ENCODE measurements at places on chromosomes 12 and 14.

GRCh38 chr14:67133595-67134441, 55.4 kb upstream of the GARIN2 start:
- no peak for DNase-seq

DNA sequence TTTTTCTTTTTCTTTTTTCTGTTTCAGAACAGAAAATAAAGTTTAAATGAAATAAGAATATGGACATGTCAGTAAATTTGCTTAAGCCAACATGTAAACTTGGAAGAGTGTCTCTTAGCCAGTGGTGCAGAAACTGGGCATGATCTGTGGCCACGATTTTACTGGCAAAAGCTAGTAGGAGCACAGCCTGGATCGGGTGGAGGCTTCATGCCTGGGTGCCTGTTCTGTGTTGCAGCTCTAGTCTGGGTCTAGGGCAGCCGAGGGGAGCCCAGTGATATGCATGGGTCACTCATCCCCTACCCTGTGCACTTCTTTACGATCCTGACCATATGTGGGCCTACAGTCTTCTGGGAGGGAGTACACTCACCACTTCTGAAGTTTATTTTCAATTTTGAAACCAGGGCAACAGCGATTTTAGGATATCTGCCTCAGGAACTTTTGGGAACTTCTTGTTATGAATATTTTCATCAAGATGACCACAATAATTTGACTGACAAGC, 45.6 kb upstream of the SMCO2 start:
- DNase-seq, result no peak

DNA sequence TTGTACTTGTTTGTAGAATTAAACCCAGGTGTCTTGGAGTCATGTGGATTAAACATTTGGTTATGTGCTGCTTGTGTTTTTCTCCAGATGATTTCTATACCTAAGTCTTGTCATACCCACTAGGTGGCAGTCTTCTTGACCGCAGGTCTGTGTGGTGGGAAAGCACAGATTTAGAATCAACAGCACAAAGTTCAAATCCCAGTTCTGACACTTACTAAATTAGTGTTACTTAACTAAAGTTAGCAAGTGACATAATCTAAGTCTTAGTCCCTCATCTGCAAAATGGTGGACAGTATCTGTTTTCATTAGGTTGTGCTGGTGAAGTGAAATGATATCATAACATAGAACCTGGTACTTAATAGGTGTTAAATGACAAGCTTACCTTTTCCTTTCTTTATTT, 151.0 kb upstream of the ARHGAP5 start:
- DNase-seq, result peak; percentile 12

GRCh38 chr14:69643430-69644200, 32.2 kb downstream of the SUSD6 start:
- peak; percentile 84 for DNase-seq

DNA sequence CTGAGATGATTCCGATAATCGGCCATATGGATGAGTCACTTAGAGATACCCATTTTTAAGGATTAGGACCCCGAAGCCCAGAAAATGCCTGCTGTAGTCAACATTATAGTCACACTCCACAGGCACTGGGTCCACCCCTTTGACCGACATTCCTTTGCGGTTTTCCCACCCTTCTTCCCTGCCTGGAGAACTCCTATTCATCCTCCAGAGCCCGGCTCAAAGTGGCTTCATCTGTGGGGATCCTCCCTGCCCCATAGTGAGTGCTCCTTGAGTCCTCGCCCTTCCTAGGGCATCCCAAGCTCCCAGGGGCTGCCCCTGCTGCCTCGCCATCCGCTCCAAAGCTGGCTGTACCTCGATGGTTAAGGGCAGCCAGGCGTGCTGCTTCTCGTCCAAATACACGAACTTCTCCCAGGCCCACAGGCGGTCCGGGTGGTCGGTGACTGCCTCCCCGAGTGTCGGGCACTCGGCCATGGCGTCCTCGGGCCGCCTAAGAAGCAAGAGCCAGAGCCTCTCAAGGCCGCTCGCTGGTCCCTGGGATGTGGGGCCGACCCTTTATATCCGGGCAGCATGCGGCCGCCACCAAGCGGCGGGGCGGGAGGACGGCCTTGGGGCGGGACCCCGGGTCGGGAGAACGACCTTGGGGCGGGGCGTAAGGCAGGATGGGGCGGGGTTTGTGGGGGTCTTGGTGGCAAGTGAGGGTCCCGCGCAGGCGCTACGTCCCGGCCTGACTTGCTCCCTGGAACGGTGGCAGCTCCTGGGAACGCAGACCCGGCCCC, at the start of gene TCL1A:
TCL1A (minus strand) TSS at position 530 of the 776 bp plus-strand sequence; CDS start at position 471, 59 bp downstream.
- DNase-seq, result no peak

DNA sequence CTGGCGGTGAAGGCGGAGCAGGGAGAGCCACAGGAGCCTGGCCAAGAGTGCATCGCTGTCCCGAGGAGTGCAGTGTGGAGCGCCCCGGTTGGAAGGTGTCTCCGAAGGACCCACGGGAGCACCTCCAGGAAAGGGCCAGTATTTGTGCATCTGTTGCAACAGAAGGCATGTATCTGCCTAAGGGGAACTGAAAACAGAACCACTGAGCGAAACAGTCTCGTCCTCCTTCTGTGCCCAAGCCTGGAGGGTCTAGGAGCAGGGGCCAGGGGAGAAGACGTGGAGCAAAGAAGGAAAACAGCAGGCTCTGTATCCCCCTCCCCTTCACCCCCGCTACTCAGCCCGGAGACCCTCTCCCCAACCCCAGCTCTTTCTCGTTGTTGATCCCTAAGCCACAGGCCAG, 5.3 kb upstream of the LRRC10 start:
- DNase-seq, result no peak

- DNase-seq, result no peak
Measured at GRCh38 chr14:24952851-24953666, 96.9 kb downstream of the STXBP6 start.

DNA sequence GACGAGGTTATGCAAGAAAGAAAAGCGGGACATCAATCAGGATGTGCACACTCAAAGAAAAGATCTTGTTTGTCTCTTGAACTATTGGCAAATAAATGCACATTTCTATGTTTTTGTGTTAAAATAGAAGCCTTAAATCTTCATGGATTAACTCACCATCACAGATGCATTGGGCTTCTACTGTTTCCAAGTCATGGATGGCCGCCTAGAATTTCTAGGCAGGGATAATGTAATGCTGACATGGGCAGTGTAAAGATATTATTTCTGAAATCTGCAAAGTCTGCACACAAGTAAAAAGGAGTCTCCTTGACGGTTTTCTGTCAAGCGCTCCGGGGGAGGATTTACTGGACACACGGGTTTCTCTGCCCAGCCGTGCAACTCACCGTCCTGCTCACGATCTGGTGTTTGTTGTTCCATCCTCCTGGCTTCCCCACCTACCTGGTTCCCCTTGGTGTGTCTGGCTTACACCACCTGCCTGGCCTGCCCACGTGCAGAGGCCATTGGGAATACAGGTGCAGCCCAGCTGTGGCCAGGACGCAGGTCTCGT, 103.3 kb upstream of the FZD10 start:
- no peak for DNase-seq

- DNase-seq, result no peak
Measured at GRCh38 chr14:105316968-105317510, 2.5 kb downstream of the PACS2 start.

DNA sequence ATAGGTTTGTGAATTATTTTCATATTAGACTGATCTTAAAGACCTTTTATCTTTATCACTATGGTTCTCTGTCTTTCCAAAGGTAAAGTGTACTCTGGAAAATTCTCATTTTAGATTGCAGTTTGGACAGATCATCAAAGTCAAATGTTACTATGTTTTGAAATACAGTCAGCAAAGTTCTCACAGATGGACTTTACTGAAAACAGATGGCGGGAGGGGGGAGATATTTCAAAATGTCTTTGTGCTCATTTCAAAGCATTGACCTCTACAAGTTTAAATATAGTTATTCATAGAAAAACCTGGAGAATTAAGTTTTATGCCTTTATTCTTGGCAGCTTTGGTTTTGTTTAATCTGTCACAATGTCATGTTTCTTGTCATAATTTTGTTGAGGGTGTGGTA, 51.8 kb upstream of the LRTM2 start:
- DNase-seq, result no peak
